ENCODE measurements at places on chromosomes 2 and 18.
A peak's percentile ranks its signal among the peaks of the same experiment; 100 is the strongest.

GRCh38 chr2:203685081-203685621, 21.3 kb upstream of the CD28 start:
- DNase-seq = no peak

DNA sequence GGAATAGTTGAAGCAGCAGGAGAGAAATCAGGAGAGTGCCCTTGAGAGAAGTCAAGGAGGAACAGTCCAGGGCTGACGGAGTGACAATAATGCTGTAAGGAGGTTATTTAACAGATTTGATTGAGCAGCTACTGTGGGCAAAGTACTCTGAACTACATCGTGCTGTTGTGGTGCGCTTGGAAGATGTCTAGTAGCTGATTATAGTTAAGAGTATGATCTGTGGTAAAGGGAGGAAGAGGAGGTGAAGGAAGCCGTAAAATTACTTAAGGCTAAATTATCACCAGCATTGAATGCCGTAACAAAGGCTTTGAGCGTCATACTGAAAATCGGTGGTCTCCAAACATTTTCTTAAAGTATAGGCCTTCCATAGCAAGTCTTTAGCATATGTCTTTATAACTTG, 4.5 kb downstream of the PCBP1 start:
- no peak for DNase-seq

GRCh38 chr2:214311931-214312749, 98.7 kb upstream of the VWC2L start:
- no peak for DNase-seq

DNA sequence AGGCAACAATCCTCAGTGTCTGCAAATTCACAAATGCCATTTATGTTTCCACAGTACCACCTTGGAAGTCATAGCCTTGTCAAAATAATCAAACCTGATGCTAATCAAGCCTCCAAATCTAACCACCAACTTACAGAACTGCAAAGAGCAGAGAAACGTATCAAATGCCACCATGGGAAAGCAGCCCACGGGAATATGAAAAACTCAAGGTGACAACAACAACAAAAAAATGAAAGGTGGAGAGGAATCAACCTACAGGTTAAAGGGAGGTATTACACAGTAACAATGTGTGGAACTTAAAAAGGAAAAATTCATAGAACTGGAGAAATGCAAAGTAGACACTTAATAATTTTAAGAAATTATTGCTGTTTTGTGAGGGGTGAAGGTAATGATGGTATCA, 46.7 kb downstream of the CD226 start:
- no peak for DNase-seq

- no peak for DNase-seq
These were observed 89.4 kb upstream of the MCFD2 start for GRCh38 chr2:47004905-47005495.

DNA sequence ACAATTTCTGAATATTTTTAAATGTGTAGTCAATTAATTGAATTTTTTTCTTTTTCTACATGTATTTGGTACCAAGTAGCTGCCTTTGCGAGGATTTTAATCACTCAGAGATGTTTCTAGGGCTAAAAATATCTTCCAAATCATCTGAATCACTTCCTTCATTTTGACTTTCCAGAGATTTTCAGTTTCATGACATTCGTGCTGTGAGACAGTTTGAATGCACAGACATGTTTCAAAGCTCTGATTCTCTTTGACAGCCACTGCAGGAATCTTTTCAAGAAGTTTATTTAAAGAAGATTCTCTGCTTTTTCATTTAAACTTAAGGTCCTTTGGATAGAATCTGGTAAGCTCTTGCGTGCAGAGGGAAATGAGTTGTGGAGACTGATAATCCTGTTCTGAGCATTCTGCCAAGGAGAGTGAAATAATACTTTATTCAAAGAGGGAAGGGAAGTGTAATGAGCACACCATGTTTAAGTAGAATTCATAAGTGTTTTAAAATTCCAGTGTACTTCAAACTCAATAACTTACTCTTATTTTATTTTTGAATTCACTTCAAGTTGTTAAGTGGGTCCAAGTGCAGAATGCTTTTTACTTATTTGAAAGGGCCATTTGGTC, 9.7 kb downstream of the CYBRD1 start:
- DNase-seq = no peak

- DNase-seq = no peak
These were observed 111.7 kb downstream of the PIEZO2 start for GRCh38 chr18:11037533-11038240.

DNA sequence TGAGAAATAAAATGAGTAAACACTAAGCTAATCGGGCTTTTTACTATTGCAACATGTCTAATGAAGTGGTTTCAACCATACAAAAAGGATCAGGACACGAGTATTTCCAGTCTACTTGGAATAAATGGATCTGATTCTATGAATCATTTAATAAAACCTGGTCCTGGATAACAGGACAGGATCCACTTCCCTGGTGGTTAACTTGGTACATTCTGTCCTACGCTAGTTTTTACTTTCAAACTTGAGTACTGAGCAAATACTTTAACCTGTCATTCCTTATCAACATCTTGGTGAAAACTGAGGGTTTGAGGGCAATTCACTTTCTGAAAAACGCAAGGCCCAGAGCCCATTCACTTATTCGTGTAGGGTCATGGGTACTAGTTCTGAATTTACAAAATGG, 33.5 kb downstream of the CHST10 start:
- no peak for DNase-seq

DNA sequence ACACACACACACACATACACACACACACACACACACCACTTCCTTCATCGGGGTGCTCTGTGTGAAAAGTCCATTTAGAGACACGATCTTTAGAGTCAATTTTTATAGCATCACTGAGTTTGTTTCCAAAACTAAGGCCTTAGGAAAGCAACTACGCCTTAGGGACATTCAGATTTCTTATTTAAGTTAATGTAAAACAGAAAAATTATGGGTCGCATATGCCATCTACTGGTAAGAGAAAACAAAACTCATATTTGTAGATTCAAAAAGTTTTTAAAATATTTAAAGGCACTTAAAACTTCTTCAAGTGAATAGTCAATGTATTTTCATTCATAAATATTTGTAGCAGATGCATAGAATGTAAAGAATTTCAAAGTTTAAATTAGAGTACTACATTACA, 166.2 kb downstream of the ATAD2B start:
- peak; percentile 61 for DNase-seq

GRCh38 chr18:35464831-35465279, 32.9 kb downstream of the INO80C start:
- DNase-seq = peak; percentile 75

GRCh38 chr2:127140538-127140937, 33.6 kb upstream of the BIN1 start:
- no peak for DNase-seq

GRCh38 chr2:206790311-206790935, 25.0 kb downstream of the FASTKD2 start:
- no peak for DNase-seq

DNA sequence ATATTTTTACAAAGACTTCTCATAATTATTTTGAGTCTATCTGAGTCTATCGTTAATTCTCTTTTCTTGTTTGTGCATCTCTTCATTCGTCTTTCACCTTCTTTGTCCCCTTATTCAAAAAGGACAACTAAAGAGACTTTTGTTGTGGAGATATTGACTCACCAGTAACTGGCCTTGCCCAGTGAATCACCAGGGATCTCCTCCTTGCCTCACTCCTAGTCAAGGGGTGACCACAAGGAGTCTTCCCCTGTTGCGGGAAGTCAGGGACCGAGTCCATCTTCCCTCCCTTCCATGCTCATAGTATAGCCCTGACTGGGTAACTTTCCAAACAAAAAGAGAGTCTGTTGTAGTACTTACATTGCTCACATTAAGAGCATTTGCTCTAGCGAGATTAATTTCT, 158.9 kb downstream of the NEB start:
- no peak for DNase-seq

DNA sequence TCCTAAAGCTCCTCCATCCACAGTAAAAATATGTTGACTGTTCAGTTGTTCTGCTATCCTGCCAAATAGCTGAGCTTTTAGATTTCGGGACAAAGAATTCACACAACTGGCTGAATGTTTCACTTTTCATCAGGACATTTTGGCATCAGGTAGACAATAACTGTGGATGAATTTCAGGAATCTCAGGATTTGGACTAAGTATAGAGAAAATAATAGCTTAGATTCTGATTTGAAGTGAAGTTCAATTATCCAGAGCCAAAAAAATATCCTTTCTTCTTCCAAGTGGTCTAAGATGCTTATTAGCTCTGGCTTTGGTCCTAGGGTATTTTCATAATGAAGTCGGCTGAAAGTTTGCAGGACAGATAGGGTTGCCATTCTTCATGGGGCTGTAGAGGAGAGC, 16.1 kb downstream of the KCNE4 start:
- no peak for DNase-seq

- DNase-seq = no peak
These were observed 1.5 kb upstream of the PTPN2 start for GRCh38 chr18:12885500-12885899.

- DNase-seq = no peak
These were observed 74.8 kb upstream of the ST6GAL2 start for GRCh38 chr2:106960683-106961161.

GRCh38 chr2:33583194-33583938, 15.7 kb downstream of the FAM98A start:
- DNase-seq = peak; percentile 74

DNA sequence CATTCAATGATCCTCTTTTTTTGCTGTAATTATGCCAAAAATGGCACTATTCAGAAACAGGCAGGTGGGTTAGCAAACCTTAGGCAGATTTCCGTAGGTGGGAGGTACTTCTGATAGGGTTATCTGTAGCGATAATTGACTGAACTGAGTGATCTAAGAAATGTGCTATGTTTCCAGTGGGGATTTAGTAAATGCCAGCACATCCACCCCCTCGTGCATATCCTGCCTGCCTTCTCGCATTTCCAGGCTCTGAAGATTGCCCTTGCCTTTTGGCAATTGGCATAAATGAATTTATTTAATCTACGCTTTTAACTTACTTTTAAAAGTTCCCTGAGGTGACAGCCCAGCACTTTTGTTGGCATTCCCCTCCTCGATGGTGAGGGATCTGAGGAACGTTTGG, 576 bp upstream of the FSHR start:
- DNase-seq = no peak

DNA sequence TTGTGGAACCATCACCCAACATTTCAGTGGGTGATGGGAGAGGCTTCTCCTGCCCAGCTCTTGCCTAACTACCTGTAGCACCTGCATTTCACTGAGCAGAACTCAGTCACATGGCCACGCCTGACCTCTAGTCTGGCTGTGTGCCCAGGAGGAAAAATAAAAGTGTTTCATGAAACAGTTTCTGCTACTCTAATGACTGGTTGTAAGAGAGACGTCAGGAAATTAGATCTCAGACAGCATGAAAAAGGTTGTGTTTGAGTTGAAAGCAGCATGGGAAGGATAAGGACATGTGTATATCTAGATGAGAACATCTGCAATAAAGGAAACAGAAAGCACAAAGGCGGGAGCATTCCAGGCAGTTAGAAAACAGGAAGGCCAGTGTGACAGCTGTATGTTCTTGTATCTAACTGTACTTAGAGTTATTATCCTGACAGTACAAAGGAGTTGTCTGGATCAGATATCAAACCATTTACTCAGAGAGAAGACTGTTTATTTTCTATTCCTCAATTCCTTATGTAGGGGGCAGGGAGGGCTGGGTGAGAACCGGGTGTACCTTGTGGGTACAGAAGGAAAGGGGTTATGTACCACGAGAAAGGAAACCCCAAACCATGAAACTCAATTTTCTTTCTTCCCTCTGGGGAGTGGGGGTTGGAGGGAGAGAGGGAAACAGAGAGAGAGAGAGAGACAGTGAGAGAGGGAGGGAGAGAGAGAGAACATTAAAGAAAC, 307.4 kb upstream of the VWC2L start:
- DNase-seq = peak; percentile 56

DNA sequence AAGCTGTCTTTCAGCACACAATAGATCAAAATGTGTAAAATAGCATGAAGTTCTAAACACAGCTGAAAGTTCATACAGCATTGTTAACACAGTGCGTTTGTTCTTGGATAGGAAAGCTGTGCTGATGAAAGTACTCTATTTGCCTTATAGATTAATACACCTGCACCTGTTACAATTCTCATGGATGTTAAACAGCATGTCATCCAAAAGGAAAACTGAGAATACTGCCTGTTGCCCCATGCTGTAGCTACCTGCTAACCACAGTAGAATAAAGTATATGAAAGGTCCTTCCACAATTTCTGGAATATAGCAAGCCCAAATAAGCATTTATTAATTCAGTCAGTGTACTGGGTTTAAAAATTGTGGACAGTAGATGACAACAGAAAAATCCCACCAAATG, 166.7 kb upstream of the DTNA start:
- DNase-seq = no peak

DNA sequence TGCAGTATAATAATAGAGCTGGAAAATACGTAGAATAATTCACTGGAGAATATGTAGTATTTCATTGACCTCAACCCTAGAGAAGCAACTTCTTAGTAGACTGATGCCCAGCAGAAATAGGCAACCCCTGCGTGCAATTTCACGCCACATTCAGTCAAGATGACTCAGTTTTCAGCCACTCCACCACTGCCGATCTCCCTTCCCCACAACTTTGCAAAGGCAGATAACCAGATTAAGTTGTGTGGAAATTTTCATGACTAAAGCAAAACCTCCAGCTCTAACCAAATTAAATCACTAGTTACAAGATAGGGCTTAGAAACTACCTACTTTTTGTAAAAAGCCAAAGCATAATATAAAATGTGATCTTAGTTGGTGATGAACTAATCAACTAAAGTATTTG, 63.3 kb upstream of the STK17B start:
- no peak for DNase-seq

DNA sequence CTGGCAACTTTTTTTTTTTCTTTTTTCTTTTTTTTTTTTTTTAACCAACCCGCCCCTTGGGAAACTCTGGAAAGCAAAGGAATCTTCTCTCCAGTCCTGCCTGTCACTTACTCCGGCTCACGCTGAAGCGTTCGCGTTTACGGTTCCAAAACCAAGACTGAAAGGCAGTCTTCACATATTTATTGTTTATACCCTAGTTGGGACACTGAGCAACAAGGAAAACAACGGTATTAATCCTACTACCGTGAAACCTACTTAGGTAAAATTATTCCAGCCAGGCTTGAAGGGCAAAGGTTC, 125.4 kb downstream of the OSBPL1A start:
- no peak for DNase-seq

DNA sequence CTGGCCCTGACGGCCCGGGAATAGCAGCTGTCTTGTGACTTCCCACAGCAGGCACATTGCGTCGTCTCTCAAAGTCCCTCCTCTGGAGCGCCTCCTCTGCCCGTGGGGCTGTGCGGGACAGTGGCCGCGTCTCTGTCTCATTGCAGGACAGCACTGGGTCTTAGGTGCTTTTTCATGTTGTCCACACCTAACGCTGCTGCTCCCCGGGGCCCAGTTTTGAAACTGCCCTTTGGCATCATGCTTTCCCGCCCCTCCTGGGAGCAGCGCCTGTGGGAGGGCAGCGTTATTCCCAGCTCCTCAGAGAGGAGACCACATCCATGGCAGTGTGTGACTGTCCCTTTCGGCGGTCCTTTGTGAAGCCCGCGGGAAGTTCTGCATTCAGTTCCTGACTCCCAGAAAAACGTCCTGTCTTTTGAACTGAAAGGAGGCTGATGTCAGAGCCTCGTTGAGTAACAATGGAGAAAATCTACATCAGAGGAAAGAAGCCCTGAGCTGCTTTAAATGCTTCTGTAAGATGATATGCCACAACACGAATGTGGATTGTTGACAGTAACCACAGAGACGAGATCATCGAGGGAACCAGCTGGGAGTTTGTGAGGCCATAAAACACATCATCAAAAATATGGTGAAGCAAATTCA, 226.0 kb downstream of the FAM210A start:
- peak; percentile 40 for DNase-seq
